Left renal cortex interstitium (tissue), 4 donors: ENCODE measurements at places on chromosomes 7 and 10. TPM values are rescaled to one million over a fixed set of nuclear protein-coding genes. Genes with fewer than 3 reads are reported as not detected.

DNA sequence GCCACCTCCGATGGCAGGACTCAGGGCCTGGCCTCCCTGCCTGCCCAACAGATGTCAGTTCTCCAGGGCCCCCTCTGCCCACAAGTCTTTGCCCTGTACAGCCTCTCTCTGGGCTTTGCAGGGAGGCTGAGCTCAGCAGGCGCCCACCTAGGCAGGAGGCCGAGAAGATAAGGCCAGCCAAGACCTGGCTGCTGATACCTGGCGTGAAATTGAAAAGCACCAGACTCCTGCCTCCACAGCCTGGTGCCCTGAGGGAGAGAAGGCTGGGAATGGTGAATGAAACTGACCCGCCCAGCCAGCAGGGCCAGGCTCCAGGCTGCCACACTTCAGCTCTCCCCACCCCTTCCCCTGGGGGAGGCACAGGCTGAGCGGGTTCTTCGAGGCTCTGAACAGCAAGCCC, 145.8 kb downstream of the CDH23 start:
- no peak for DNase-seq

GRCh38 chr10:132001238-132001972, 19.7 kb upstream of the BNIP3 start:
- no peak for DNase-seq

- DNase-seq, result no peak
Measured at GRCh38 chr7:148014541-148014940, 576.0 kb upstream of the C7orf33 start.

DNA sequence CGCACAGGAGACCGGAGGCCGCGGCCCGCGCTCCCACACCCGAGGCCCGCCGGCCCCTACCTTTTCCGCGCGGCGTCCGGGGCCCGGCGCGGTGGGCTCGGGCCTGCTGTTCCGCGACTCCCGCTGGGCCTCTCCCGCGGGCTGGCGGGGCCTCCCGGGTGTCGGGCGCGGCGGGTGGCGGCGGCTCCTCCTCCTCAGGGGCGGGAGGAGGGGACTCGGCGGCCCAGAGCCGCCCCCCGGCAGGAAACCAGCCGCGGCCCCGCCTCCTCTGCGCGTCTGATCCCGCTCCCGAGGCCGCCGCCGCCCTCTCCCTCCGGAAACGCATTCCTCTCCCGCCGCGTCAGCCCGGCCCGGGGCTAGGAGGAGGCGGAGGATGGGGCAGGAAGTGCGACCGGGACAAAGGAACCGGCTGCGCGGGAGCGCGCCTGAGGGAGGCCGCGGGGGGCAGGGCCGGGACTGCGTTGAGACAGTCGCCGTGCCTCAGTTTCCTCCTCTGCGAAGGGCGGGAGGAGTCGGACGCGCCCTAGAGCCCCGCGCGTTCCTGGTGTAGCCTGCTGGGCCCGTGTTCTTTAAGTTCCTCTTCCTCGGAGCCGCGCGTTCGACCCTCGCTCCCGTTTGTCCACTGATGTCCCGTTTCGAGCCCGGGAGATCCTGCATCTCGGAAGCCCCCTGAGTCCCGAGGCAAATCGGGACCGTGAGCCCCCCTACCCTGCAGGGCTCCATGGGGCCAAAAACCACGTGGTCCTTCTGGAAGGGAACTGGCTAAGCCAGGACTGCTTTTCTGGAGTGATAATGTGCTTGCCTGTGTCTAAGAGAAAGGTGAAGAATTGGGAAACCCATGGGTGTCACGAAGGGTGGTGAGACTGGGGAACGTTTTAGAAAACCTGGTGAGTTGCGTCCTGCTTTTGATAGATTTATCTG, at the start of gene ITGB1:
Gene ITGB1, minus strand, starts transcription at position 146 of the 921 bp plus-strand sequence. CDS start 22,672 bp downstream, outside the sequence.
- DNase-seq, result peak; percentile 94

DNA sequence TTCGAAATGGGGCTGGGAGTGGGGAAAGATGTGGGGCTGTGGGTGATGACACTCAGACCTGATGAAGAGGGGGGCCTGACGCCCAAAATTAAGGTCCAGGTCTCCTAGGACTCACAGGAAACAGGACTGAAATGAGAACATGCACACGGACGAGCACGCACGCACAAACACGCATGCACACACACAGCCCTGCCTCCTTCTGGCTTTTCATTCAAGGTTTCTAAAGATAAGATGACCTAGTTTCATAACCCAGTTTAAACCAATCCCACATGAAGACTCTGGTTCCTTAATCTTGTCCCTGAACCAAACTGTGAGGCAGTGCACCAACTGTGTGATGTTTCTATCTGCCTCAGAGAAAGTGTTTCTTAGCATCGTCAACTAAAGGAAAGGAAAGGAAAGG, 162.0 kb downstream of the DGKI start:
- no peak for DNase-seq

DNA sequence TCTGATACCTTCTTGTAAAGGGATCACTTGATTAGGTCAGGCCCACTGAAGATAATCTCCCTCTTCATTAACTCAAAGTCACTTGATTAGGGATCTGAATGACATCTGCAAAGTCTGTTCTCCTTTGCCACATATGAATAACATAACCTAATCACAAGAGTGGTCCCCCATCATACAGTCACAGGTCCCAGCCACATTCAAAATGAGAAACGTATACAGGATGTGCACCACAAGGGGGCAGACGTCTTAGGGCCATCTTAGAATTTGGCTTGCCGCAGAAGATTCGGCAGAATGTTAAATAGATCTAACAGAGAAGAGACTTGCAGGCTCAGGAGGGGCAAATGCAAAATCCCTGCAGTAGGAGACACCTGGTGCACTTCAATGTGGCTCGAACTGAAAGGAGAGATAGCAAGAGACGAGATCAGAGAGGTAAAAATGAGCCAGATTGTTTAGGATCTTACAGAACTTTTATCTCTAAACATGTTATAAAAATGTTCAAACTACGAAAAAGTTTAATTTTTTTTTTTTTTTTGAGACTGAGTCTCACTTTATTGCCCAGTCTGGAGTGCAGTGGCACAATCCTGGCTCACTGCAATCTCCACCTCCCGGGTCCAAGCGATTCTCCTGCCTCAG, 10.4 kb upstream of the SMC3 start:
- DNase-seq, result no peak

- no peak for DNase-seq
Measured at GRCh38 chr7:3879355-3880075, 578.5 kb downstream of the SDK1 start.

GRCh38 chr10:4576206-4576605, 249.8 kb upstream of the AKR1E2 start:
- DNase-seq, result no peak

The BMPR1A gene
- polyA plus RNA-seq, result 79.4 TPM

The PRPS1L1 gene
- not detected for polyA plus RNA-seq

The MOGAT3 gene
- 0.92 TPM for polyA plus RNA-seq

- DNase-seq, result no peak
Measured at GRCh38 chr10:69372126-69372980, 44.4 kb downstream of the TACR2 start.

DNA sequence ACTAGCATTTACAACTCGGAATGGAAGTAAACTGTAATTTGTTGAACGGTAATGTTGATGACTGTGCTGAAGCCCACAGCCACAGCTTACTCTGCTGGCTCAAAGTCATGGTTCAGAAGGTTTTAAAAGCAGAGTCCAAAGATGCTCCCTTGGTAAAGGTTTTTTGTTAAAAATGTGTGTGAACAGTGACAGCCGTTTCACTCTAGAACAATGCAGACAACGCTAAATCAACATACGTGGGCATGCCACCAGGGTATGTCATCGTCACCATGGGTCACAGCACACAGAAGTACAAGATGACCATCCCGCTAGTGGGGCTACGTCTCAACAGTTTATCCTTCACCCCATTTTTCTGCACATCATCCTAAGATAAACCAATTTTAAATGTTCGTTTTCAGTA, 106.5 kb upstream of the LANCL2 start:
- DNase-seq, result no peak

The LBX1 gene
- polyA plus RNA-seq, result 0.06 TPM

GRCh38 chr7:46695051-46695708, 774.1 kb upstream of the IGFBP3 start:
- no peak for DNase-seq

The ATRNL1 gene
- polyA plus RNA-seq, result 32.0 TPM

- DNase-seq, result no peak
Measured at GRCh38 chr10:102227050-102227449, 951 bp downstream of the ELOVL3 start.
